ENCODE measurements at places on chromosomes 3 and 15.

- DNase-seq: no peak
Measured at GRCh38 chr3:72485641-72486040, 362.6 kb downstream of the SHQ1 start.

DNA sequence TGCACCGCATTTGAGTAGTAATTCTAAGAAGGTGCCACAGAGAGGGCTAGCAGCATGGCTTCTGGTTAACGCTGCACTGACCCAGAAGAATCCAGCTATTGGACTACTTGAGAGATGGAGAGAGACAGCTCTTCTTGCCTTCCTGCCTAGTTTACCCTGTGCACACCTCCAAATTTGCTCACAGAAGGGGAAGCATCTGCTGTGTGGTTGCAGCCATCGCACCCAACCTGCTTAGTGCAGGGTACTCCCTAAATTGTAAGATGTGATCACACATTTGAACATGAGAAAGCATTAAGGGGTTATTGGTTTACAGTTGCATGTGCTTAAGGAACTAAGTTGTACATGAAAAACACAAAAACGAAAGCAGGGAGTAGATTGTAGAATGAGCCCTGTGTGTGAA, 122.1 kb downstream of the FOXB1 start:
- no peak for DNase-seq

GRCh38 chr15:36905908-36906307, 194.4 kb downstream of the MEIS2 start:
- no peak for DNase-seq

DNA sequence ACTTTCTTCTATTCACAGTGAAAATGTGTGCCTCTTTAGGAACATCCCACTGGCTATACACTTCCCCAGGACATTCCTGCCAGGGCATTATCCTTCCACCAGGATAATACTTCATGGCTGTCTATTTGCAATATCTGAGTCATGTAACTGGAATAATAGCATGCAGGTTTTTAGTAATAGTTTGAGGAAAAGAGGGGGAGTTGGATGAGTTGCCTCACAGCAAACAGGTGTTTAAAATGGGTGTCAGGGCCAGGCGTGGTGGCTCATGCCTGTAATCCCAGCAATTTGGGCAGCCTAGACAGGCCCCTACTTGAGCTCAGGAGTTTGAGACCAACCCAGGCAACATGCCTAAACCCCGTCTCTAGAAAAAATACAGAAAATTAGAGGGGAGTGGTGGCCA, 585.9 kb downstream of the DIPK2A start:
- DNase-seq: no peak

DNA sequence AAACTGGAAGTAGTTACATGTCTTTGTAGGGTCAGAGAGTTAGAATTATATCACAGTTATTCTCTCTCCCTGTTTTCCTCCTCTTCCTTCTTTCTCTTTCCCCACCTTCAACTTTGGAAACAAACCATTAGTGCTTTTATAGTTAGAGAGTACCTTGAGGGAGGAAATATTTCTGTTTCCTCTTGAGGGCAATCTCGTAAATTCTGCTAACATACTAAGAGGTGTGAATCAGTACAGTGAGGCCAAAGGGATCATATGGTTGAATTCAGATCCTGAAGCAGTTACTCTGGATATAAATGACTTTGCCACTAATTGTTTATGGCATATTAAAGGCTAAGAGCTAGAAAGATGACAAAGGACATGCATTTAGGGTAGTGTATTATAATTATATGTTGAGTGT, 60.3 kb upstream of the CCNL1 start:
- DNase-seq: no peak

DNA sequence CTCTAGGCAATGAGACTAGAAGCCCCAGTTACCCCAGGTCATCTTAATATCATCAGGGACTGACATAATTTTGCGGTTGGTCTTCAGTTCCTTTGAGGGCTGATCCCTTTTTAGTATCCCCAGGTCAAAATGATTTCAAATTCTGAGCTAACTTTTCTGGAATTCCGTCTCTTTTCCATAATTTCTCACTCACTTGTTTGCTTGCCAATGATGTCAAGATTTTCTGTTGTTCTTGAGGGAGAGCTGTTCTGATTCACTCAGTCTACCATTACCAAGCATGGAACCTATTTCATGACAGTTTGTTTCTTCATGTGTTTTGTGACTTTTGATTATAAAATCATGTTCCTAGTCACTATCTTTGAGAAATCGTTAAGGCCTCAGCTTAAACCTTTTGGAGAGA, 190.5 kb upstream of the LYSMD4 start:
- no peak for DNase-seq

- DNase-seq: no peak
Measured at GRCh38 chr3:131812433-131812832, 222.4 kb downstream of the CPNE4 start.

DNA sequence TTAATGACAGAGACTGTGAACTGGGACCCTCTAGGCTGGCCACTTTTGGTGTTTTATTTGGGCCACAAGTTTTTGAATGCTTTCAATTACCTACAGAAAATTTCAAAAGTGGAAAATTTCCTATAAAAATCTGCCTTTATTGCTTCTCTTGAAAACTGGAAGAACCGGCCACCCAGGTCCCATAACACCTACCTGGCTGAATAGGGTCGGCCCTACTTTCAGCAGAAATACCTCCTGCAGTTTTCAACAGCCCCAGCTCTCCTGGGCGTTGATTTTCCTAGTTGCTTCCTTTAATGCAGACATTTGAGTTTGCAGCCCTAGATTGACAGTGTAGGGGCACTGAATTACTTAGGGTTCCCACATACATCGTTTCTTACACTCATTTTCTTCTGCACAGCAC, 719 bp upstream of the SRPRB start:
- DNase-seq: no peak

GRCh38 chr3:57434041-57434440, 110.1 kb downstream of the DNAH12 start:
- peak; percentile 27 for DNase-seq

- DNase-seq: no peak
Measured at GRCh38 chr3:127532561-127533203, 57.9 kb downstream of the TPRA1 start.

DNA sequence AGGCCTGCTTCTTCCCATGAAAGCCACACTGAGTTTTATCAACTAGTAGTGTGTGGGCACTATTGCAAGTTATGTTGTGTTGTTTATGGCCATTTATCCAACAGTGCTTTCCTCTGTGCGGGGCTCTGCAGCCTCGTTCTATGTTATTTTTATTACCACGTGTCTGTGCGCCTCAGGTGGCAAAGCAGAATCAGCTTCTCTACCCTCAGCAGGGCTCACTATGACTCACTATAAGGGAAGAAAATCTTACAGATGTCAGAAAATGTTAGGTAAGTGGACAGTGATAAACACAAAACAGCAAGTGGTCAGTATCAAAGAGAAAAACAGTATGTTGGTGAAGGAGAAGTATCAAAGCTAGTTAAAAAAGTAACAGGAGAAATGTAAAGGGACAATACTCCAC, 61.4 kb downstream of the MOBP start:
- no peak for DNase-seq

DNA sequence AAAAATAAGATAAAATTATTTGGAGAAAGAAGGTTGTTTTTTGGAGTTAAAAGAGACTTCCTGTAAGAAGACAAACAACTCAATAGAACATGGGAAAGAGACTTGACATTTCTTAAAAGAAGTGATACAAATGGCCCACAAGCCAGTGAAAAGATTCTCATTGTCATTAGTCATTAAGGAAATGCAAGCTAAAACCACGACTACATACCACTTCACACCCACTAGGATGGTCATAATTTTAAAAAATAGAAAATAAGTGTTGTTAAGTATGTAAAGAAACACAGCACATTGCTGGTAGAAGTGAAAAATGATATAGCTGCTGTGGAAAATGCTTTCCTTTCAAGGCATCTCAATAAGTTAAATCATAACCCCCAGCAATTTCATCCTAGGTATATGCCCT, 44.4 kb upstream of the GK5 start:
- no peak for DNase-seq

DNA sequence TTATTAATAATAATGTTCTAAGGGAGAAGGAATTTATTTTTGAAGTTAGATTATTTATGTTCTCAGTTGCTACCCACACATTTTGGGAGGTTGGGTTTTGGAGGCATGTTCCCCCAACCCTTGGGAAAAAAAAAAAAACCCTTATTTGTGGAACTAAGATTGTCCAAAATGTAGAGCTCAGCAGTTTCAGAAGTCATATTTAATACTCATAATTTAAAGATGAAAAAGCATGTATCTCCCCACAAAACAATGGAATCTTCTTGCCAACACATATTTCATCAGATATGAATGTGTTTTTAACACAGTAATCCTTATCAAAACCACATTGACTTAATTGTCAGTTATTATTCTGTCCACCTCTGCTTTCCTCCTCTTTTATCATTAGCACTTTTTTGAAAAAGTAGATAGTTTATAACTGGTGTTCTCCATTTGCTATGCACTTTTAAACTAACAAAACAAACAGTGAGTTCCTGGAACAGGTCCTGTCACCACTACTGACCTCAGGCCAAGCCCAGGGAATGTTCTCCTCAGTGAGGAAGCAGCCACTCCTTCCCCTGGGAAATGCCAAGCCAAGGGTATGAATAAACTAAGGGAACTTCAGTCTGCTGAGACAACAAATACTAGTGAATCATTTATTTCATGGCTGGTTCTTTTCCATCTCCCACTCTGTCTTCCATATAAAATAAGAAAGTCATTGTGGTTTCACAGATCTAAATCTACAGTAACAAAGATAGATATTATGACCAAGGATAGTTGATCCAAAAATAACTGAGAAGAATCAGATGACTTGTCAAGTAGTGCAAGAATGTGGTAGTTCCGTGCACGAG, 414.4 kb upstream of the ALCAM start:
- no peak for DNase-seq

DNA sequence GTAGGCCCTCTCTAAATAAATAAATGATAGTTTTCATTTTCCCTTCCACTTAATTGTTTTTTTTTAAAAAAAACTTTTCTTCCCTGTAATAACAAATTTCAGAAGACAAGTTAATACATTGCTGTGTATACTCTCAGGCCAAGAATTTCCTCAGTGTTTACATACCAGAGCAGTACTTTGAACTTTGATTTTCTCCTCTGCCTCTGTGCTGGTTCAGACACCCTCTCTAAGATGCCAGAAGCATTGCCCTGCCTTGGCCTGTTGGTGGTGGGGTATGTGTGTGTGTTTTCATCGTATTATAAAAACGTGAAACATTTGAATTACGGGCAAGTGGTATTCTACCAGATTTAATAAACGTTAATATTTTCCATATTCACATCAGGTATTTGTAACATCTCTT, 70.1 kb downstream of the SMAD3 start:
- no peak for DNase-seq
